ENCODE measurements at places on chromosomes 13 and 19.
A peak's percentile ranks its signal among the peaks of the same experiment; 100 is the strongest.

DNA sequence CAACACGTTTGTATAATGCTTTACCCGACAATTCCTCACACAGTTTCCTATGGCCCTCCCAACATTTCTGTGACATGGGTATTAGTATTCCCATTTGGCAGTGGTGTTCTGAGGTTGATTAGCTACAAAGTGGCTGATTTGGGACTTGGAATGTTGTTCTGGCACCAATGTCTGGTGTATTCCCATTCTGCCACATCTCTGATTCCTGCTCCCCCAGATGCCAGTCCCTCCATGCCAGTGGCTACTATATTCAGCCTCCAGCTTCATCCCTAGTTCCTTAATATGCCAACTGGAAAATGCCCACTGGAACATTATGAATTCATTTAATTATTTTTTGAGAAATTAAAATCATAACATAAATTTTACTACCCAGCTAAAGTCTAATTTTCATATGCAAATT lies 60.6 kb upstream of the NBEA start:
- no peak for DNase-seq

DNA sequence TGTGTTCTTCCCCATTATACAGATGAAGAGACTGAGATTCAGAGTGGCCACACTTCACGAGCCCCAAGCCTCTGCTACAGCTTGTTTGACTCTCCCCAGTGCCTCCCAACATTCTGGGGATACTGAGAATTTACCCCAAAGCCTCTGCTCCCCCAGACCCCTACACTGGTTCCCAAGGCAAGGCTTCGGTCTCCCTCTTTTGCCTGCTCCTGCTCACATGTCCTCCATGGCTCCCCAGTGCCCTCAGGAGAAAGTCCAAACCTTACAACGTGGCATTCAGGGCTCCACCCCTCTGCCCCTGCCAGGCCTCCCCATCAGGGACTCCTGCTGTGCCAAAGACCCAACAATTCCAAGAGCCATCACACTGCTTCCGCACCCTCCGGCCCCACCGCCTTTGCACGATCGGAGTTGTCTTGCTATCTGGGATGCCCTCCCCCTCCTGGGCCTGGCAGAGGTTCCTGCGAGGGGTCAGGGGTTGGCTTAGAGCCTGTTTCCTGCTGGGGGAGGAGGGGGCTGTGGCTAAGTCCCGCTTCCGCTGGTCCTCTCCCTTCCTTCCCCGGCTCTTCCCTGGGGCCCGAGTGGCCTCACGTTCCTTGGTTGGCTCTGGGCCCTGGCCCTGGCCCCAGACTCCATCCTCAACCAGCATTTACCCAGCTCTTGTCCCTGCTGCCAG lies 15.4 kb downstream of the GTPBP3 start:
- DNase-seq, result no peak

GRCh38 chr19:42276821-42277220 lies 7.8 kb downstream of the CIC start:
- DNase-seq, result no peak

- no peak for DNase-seq
These were observed 230.8 kb downstream of the TBC1D4 start for GRCh38 chr13:75251188-75251587.

DNA sequence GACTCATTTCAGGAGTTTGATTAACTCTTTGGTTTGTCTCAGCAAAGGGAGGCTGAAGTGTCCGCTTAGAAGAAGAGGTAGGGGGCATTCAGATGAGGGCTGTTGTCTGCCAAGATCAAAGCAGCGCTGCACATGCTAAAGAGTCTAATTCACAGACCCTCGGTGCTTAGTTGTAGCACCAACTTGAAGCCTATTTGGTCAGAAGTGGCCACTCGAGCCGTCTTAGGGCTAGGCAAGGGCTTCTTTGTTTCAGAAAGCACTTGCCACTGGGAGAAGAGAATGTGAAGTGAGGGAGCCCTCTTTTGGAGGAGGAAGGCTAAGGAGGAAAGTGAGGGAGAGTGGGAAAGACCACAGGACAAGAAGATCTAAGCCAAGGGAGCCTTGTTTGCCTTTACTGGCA lies 313.4 kb upstream of the TMTC4 start:
- DNase-seq, result peak; percentile 16

GRCh38 chr13:21478881-21479808 lies 20.0 kb upstream of the ZDHHC20 start:
- peak; percentile 47 for DNase-seq

DNA sequence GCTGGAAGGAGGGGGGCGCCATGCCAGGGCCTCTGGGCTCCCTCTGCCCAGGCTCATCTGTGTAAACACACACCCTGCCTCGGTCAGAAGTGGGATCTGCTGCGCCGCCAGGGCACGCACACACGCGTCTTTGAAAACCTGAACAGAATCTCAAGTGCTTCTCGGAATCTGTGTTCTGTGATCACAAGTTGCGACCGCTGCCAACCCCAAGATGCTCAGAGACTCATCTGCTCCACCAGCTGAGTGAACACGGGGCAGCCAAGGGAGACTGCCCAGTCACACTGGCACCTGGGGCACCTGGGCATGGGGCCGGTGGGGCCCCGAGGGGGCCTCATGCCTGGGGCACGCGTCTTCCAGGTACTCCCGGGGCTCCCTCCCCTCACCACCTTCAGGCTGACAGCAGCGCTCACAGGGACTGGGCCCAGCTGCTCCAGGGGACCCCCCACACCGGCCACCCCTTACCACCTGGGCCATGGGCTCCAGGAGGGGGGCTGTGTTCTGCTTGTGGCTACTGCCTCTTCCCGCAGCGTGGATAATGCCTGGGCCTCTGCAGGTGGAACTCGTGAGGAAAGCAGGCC lies 59.0 kb downstream of the KLF2 start:
- no peak for DNase-seq

DNA sequence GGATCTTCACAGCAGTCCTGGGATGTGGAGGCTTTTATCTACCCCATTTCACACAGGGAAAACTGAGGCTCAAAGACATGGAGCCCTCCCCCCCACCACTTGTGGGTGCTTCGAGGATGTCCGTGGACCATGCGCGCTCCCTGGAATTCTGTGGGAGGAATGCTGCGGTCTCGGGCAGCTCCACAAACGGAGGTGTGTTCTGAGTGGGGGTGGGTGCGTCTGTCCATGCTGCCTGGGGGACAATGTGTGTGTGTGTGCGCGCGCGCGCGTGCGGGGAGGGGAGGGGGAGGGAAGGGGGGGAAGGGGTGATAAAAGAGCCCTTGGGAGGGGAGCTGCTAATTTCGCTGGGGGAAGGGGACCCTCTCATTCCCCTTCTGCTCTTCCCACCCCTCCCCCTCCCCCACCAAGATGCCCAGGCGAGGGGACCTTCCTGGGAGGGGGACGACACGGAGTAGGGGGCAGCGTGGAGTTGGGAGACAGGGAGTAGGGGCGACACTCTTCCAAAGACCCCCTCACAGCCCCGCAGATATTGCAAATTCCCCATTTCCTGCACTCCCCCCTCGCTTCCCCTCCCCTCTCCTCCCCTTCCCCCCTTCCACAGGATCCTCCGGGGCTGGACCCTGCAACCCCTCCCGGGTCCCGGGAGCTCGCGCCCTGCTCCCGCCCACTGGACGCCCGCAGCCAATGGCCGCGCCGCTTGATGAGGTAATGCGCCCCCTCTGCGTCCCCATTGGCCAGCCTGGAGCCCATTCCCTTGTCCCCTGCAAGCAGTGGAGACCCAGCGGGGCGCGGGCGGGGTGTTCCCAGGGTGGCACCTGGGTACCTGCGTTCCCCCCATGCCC lies 18.9 kb upstream of the ZNRF4 start:
- peak; percentile 55 for DNase-seq

- no peak for DNase-seq
These were observed 55.6 kb upstream of the KL start for GRCh38 chr13:32960626-32961025.

- DNase-seq, result no peak
These were observed 229.1 kb downstream of the KCNRG start for GRCh38 chr13:50244355-50244712.

- no peak for DNase-seq
These were observed 6.0 kb downstream of the TMIGD2 start for GRCh38 chr19:4295972-4296771.

DNA sequence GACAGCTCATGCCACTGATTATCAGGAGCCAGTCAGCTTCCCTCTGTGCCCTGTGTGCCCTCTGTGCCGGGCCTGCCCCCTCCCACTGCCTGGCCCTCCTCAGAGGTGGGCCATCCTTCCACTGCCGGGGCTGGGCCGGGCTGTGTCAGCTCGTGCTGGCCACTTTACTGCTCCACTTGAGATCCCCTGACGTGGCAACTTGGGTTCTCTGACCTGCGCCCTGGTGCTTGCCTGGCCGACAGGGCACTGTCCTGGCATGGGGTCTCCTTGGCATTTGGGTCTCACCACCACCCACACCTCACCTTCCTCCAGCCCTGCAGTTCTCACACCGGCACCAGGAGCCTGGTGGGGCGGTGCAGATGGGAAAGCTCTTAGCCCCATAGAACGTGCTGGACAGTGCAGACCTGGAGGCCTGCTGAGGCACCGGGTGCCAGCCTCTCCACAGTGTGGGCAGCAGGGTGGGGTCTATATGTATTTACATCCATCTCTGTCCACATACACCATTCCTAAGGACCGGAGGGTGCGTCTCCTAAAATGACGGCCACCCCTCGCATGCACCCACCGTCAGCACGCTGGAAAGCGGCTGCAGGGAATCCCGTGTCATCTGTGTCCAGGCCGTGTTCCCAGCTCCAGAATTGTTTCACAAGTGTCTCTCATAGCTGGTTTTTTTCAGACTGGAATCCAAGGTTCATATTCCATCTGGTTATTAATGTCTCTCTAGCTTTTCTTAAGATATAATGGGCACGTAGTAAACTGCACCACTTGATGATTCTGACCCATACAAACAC lies 11.8 kb downstream of the DAZAP1 start:
- DNase-seq, result no peak

DNA sequence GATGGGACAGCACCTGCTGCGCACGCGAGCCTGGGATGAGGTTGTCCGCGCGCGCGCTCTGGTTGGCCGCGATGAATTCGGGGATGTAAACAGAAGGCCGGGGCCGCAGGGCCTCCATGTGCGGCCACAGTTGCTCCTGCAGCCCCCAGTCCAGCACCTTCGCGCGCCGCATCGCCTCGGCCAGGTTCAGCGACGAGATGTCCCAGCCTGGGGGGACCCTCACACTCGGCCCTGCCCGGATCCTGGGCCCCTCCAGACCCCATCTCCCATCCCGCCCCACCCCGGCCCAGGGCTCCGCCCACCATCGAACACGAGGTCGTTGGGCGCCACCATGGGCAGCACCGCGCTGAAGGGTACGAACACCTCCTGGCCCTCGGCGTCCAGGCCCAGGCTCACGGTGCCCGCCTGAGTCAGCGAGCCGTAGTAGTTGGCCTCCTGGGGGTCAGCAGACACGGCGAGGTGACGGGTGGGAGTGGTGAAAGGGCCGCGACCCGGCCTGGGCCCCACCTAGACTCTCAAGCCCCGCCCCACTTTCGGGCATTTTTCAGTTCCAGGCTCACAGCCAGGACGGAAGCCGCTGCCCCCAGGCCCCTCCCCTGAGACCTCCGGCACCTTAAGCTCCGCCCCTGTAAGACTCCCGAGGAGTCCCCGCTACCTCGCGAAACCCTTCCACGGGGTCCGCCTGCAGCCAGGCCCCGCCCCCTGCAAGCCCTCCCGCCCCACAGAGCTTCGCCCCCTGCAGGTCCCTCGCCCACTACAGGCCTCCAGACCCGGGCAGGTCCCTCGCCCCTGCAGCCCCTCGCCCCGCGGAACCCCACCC lies 1.1 kb downstream of the ISYNA1 start:
- DNase-seq, result no peak

- DNase-seq, result no peak
These were observed 3.2 kb downstream of the KLF16 start for GRCh38 chr19:1860042-1860775.

GRCh38 chr19:35135389-35135909 lies 590 bp upstream of the LGI4 start:
- no peak for DNase-seq

DNA sequence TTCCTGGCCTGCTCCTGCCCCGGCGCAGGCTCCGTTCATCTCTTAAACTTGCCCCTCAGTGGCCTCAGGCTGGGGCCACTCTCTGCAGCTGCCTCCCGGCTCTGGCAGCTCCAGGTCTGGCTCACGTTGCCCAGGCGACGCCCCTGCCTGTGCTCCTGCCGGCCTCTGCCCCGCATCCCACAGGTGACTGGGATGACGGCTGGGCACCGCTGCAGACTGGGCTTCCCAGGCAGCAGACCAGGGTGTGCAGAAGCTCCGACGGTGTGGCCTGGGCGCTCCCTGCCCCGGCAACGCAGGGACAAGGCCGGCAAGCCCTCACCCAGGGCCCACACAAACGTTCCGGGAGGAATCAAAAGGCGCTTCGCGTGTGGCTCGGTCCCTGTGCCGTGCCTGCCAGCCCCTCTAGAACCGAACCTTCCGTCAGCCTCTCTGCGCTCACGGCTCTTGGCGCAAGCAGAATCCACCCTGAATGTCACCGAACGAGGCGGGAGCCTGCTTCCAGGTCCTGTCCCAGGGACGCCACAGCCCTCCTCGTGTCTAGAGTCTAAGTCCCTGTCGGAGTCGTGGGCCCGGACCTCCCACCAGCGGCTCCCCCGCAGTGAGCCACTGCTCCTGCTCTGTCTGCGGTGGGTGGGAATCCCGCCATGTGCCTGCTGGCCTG lies 64.8 kb downstream of the MLLT1 start:
- DNase-seq, result no peak

- peak; percentile 18 for DNase-seq
These were observed 537.3 kb downstream of the SUCLA2 start for GRCh38 chr13:47463726-47464125.

DNA sequence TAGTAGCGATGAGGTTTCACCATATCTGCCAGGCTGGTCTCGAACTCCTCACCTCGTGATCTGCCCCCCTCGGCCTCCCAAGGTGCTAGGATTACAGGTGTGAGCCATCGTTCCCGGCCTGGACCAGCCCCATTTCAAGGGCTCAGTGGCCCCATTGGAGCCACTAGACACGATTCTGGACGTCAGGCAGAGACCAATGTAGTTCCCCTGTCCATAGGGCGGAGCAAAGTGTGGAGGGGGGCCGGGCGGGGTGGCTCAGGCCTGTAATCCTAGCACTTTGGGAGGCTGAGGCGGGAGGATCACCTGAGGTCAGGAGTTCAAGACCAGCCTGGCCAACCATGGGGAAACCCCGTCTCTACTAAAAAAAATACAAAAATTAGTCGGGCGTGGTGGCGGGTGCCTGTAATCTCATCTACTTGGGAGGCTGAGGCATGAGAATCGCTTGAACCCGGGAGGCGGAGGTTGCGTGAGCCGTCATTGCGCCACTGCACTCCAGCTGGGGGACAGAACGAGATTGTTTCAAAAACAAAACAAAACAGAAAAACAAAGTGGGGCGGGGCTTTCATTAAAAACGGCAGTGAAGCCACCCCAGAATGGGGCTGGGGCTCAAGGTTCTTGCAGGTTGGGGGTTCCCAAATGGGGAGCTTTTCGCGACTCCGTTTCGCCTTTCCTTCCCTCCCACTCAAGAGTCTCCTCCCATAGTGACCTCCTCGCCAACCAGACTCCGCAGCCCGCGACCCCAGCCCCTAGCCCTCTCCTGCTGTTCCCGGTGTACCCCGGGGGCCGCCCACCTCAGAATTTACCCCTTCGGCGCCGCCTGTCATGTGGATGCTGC lies 758 bp upstream of the TECR start:
- no peak for DNase-seq

DNA sequence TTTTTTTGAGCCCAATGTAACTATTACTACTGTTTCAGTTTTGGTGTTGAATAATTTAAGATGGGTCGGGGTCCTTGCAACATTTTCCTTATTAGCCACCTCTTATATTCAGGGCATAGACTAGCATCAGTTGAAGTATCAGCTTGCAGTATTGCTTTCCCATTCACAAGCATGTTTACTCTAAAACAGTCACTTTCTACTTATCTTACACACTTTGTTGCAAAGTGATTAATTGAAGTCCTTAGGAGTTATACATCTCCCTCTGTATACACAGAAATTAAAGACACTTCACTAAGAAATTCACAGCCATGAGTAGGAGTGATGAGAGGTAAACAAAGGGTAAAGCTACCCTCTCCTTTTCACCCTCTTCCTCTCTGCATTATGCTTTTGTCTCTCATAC lies 27.6 kb downstream of the SLAIN1 start:
- DNase-seq, result no peak
